ENCODE measurements at places on chromosomes 1 and 21. TPM values are rescaled to one million over a fixed set of nuclear protein-coding genes. Genes with fewer than 3 reads are reported as not detected.

GRCh38 chr1:204583909-204584632, 67.9 kb downstream of the MDM4 start:
- H3K27ac ChIP-seq: no peak overlapping the region
- H3K4me1 ChIP-seq: peaks cover 11% of the 10 kb centered on the region
- no peak for ATAC-seq

GRCh38 chr1:119720866-119721440, 9.2 kb downstream of the PHGDH start:
- H3K27me3 ChIP-seq: no peaks in the 10 kb centered on the region
- H3K4me1 ChIP-seq: no peaks in the 10 kb centered on the region
- no peak overlapping the region for H3K27ac ChIP-seq
- H3K36me3 ChIP-seq: no peaks in the 10 kb centered on the region
- ATAC-seq: no peak

HES4 gene
- not detected for total RNA-seq

PCAT6 gene
- 4.0 TPM for total RNA-seq
